ENCODE measurements at places on chromosomes 2 and 18.
A peak's percentile ranks its signal among the peaks of the same experiment; 100 is the strongest.

DNA sequence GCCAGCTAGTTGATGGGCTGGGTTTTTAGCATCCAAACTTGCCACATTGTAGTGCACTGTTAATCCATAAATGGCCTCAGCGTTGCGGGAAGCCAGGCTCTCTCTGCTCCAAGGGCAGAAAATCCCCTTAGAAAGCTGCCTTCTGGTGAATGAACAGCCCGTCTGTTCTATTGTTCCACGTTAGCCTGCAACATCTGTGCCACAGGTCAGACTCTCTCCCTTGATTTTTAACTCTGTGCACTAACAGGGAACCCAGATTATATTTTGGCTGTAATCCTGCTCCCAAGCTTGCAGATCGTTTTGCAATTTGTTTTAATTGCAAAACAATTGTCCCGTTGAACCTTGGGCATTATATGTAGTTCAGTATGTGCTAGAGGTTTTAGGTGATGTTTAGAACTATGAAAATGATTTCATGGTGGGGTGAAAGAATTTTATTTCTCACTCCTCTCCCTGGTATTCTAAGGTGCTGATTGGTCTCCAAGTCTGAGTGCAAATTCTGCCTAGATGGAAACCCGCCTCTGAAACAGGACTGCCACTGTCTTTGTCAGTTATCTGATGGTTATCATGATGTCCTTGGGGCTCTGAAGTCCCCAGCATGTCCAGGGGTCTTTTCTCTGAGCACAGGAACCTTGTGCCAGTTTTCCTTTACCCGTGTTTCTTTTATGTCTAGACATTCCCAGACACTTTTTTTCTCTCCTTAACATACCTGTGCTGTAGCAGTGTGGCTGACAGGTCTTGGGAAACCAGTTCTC is 106.6 kb downstream of the MAP4K4 start:
- no peak for DNase-seq

DNA sequence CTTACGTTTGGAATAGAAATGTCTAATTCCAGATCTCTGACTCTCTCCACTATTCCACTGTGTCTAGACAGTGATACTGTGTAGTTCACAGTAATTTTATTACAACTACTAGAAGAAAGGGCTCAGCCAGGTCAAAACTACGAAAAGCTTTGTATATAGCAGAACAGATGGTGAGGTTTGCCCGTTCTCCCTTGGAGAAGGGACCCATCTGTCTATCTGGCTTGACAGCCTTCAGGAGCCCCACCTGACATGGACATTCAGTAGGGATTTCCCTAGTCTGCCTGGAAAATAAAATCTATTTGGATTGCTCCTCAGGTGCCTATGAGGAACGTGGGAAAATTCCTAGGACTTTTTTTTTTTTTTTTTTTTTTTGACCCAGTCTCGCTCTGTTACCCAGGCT is 435.4 kb downstream of the NRXN1 start:
- no peak for DNase-seq

GRCh38 chr2:88071365-88071764 is 3.7 kb downstream of the SMYD1 start:
- no peak for DNase-seq

- DNase-seq, result no peak
Measured at GRCh38 chr2:143000599-143000998, 123.1 kb downstream of the KYNU start.

DNA sequence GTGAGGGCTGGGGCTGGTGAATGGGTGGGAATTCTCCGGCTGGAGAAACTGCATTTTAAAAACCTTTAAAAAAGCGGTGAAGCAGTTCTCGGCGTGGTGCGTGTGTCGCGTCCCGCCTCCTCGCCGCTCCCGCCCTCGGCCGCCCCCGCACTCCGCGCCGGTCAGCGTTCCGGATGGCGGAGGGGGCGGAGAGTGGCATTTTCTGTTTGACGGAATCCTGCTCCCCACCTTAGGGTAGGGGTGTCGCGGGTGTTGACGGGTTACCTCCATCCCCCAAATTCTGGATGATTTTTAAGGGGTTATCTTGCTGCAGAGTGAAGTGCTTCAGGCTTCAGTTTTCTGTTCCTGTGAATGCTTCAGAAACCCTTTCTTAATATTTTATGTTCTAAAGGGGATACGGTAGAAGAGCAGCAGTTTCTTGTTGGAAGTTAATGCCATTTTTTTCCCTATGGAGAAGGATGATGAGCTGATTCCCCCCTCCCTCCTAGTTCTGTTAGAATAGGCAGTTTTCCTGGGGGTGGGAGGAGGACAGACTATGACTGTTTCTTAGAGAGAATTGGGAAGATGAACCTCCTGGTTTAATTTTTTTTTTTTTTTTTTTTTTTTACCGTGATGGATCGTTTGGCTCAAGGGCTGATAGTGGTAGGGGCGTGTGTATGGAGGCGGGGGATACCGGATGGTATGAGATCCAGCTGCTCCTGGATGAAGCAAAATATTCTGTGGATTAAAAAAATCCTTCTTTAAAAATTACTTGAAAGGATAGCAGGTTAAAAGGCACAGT is 756 bp downstream of the ABI2 start:
- DNase-seq, result no peak

- DNase-seq, result no peak
Measured at GRCh38 chr2:124032799-124033198, 7.7 kb downstream of the CNTNAP5 start.

DNA sequence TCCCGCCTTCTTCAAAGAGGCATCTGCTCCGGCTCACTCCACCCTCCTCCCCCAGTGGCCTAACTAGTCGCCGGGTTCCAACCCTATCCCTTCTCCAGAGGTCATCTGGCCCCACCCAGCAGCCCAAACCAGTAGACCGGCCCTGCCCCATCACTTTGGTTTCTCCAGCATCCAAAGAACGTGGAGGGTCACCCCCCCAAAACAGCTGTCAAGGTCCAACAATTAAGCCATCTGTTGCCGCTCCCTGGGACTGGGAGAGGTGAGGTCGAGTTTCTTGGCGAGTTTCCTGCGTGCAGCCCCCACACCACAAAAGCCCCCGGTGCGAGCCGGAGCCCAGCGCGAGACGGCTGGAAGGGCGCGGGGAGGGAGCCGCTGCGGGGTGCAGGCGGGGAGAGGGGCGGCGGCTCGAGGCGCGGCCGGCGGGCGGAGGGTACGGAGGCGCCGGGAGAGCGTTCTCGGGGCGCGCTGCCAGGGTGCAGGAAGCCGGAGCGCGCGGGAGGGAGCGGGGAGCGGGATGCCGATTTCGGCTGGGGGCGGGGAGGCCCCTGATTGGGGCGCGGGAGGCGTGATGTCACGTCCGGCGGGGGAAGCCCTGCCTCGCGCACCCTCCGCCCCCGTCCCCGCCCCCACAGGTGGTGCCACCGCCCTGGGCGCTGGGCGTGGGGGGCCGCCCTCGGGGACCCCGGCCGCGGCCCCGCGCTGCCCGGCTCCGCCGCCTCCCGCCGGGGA is 571 bp upstream of the GPC1 start:
- DNase-seq, result no peak

DNA sequence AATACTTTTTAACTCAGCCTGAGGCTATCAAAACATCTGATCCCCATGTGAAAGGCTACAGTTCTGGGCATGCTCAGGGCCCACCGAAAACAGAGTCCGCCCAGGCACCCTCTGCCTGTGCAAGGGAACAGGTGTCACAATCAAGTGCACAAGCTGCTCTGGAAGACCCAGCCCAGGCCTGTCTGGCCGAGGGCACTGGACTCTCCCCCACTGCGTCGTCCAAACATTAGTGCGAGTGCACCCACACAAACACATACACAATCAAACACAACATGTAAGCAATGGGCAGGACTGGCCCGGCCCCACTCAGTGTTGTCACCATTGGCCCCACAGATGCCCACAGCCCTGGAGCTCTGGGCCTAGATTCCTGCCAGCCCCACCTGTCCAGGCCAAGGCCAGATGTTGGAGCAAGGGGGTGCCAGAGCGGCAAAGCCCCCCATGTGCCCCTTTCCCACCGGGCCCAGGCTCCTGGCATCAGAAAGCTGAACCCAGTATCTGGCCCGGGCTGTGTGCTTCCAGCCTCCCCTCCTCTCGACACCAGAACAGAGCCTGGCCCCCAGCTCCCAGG is 617 bp upstream of the ALPG start:
- no peak for DNase-seq

DNA sequence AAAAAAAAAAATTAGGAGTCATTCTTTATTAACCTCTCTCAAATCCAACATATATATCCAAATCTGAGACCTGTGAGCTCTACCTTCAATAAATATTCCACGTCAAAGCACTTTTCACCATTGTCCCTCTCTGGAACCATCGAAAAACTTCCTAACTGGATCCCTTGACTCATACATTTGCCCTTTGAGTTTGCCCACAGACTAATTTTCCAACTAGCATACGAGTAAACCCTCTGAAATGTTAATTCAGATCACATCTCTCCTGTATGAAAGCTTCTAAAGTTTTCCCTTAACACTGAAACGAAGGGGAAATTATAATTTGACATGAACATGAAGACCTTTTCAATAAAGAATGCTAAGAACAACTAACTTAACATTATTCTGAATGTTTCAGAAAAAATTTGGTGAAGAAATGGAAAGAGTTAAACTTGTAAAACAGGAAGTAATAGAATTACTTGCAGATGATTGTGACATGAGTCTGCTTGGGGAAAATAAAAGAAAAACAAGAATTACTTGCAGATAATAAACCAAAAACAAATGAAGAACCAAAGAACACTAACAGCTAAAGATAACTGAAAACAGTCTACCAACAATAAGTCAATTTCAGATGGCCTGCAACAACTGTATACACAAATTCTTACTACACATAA is 110.6 kb downstream of the C2orf74 start:
- DNase-seq, result peak; percentile 4

DNA sequence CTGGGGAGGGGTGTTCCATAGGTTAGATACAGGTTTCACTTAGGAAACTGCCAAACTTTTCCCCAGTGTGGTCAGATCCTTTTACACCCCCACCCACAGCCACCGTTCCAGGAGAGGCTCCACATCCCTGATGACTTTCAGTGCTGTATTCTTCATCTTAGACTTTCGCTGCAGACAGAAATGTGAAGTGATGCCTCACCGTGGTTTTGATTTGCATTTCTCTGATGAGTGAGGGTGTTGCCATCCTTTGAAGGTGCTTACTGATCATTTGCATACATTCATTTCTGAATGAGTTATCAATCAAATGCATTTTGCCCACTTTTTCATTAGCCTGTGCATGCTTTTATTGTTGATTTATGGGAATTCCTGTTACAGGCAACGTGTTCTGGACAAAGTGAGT is 14.9 kb downstream of the COPS9 start:
- no peak for DNase-seq

DNA sequence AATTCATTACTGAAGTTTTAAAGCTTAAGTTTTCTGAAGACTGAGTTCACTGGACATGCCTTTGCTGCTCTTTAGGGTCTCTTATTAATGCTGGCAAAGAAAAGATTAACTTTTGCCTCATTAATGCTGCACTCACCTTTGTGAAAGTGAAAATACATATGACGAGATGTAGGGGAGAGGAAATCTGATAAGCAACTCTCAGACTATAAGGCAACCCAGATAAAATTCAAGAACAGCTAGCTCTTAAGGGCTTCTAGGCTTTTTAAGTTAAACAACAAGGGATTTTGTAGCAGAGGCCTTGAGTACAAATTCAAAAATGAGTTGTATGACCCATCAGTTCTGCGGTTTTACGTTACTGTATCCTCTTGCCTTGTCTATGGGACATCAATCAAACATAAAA is 143.7 kb downstream of the USP34 start:
- DNase-seq, result no peak

- DNase-seq, result peak; percentile 42
Measured at GRCh38 chr2:121689356-121689755, 40.1 kb upstream of the CLASP1 start.

GRCh38 chr18:71431171-71431570 is 1113.0 kb downstream of the CBLN2 start:
- peak; percentile 5 for DNase-seq

DNA sequence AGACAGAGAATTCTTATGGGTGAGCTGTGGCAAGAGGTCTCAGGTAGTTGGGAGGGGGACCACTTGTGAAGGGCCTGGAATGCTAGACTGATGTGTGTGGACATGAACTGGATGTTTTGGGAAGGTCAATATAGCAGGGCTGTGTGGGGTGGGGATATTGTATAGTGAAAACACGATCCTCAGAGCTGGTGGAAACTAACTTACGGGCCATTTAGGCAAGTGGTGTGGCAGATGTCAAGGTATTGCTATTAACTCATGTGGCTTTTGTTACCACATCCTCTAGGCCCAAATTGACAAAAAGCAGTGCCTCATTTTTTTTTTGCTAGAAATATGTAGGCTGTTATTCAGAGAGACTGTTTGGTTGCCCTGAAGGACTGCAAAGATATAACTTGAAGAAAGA is 8.0 kb upstream of the GALNT1 start:
- no peak for DNase-seq

- DNase-seq, result no peak
Measured at GRCh38 chr2:127415593-127416505, 2.4 kb upstream of the PROC start.

DNA sequence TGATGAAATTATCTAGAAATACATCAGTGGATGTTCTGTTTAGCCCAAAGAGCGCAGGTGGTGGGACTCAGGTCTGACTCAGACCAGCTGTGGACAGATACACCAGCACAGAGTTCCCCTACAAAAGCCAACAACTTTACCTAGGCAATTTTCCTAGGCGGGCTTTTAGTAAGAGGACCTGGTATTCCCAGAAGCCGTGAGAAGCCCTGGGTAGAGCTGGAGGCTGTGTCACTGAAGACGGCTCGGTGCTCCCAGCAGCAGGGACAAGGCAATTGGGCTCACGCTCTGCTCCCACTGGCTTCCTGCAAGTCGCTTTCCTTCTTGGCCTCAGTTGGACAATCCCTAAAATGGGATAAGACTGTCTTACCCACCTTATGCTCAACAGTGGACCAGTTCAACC is 41.1 kb downstream of the TPO start:
- DNase-seq, result no peak

- no peak for DNase-seq
Measured at GRCh38 chr2:241852981-241853631, 5.6 kb downstream of the PDCD1 start.

DNA sequence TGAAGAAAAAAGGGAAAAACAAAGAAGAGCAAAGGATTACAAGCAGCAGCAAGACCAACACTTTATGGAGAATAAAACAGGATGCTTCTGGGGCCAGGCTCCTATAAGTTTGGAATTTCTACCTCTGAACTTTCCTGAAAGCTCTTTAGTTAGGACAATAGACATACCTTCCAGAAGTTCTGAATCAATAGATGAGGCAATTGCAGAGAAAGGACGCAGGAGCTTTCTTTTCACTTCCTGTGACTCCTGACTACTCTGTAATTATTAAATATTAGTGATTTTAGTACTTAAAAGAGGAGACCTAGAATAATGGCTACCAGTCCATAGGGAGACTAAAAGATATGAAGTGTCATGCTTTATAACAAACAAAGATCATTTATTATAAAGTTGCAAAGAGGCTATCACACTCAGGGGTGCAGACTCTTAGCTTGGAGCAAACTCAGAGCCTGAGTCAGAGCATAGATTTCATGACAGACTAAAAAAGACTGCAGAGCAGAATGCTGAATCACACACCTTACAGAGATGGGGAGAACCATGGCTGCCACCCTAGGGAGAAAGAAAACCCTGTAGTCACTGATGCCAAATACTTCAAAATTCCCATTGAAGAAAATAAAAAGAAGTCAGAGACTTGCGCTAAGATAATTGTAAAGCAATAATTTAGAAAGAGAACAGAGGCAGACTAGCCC is 52.5 kb upstream of the FAM136A start:
- DNase-seq, result no peak

- no peak for DNase-seq
Measured at GRCh38 chr18:24173997-24174396, 35.1 kb downstream of the CABYR start.

Measured in glomerular endothelial cell (primary cell).